Posterior cingulate gyrus (tissue), 11 donors: ENCODE measurements at places on chromosomes 7 and 10.

GRCh38 chr10:94991243-94991888, 52.9 kb downstream of the CYP2C9 start:
- DNase-seq: no peak

GRCh38 chr7:106679153-106679931, 18.4 kb upstream of the CCDC71L start:
- DNase-seq: no peak

GRCh38 chr7:42590771-42591310, 321.0 kb downstream of the C7orf25 start:
- no peak for DNase-seq

GRCh38 chr10:1461016-1461415, 276.3 kb downstream of the ADARB2 start:
- no peak for DNase-seq

DNA sequence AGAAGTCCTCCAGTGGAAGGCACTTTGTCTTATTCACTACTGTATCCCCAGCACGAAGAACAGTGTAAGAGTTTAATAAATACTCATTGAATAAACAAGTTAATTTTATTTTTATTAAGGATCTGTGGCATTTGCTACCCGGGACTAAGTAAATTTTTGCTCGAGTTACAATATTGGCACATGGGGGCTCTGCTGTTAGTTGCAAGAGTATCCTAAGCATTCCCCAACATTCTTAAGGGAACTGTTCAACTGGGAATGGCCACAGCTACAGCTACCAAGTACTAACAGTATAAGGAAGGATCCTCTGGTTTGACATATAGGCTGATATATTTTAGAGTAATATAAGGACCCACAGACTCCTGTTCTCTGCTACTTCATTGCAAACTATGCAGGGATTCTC, 8.7 kb upstream of the LRRTM3 start:
- no peak for DNase-seq

DNA sequence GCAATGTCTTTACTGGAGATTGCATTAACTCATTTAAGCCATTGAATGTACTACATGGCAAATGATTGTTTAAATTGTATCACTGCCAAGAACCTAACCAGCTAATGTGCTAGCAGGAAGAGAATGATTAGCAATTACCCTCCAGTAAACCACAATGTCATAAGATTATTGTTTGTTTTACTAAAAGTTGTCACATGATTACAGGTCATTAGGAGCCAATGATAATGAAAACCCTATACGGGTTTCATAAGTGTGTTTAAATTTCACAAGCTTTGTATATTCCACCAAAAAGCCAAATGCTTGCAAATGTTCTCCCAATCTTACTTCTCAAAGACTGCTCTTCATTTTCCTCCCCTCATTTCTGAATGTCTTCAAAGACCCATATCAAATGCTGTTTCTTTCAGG, 76.5 kb upstream of the PPP1R3C start:
- no peak for DNase-seq

GRCh38 chr7:124323597-124323996, 290.7 kb upstream of the TMEM229A start:
- no peak for DNase-seq

GRCh38 chr7:116210345-116211005, at the start of gene TES:
TES (plus strand) TSS chr7:116210539; CDS start chr7:116210708, 169 bp downstream.
- DNase-seq: peak; percentile 49

GRCh38 chr7:129958643-129959470, 6.1 kb upstream of the UBE2H start:
- peak; percentile 54 for DNase-seq

- DNase-seq: no peak
These were observed 25.4 kb upstream of the LRGUK start for GRCh38 chr7:134101716-134102115.

- DNase-seq: no peak
These were observed 243.2 kb upstream of the TMEM229A start for GRCh38 chr7:124276005-124276622.

GRCh38 chr7:76054123-76055120, 6.5 kb downstream of the MDH2 start:
- DNase-seq: no peak

DNA sequence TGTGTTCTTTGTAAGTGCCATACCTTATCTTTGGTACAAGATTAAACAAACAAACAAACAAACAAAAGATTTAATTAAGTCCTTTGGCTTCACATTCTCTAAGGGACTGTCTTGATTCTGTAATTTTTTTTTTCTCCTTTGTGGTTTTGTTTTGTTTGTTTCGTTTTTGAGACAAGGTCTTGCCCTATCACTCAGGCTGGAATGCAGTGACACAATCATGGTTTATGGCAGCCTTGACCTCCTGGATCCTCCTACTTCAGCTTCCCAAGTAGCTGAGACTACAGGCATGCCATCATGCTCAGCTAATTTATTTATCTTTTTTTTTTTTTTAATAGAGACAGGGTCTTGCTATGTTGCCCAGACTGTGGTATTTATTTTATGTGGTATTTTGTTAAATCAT, 165.8 kb downstream of the LRRC4 start:
- no peak for DNase-seq

DNA sequence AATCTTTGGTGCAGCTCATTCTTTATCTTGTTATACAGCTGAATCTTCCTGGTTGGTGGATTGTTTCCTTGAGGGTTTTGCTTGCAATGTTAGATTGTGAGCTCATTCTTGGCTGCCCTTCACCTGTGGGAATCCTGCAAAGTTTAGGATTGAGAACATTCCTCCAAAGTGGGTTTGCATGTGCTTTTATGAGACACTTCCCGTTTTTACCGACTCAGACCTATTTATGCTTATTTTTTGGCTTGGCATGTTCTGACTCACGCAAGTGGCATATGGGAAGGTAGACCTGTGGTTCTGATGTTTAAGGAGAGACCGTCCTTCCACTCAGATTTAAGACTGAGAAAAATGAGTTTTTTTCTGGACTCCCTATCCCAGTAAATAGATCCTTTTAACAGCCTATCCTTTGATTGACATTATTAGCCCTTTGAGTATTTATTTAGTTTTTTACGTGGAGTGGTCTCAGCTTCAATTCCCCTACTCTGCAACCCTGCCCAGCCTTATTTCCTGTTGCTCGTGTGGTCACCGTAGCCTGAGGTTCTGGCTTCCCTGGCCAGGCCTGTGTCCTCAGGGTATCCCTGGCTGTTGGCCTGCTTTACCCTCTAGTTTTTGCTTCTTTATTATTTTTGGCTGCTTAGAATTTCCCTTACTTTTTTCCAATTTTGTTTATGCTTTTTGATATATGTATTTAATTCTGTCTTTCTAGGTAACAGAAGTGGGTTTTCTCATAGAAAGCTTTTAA, 13.4 kb upstream of the PRF1 start:
- DNase-seq: no peak

DNA sequence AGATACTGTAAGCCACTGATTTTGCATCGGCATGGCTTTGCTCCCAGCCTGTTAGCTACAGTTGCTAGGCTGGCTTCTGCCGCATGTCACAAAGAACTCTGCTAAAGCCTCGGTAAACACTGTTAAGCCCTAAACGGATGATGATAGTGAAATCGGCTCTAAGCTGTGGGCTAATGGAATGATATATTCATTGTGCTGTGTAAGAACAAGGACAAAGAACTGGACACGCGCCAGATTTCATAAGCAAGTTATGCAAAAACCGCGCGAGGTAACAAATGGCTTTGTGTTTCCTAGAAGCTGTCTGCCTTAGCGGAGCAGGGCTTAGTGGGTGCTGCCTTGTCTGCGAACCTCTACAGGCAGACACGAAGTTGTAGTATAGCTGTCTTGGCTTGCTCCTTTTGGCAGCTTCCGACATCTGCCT, 331.3 kb upstream of the COBL start:
- peak; percentile 80 for DNase-seq

DNA sequence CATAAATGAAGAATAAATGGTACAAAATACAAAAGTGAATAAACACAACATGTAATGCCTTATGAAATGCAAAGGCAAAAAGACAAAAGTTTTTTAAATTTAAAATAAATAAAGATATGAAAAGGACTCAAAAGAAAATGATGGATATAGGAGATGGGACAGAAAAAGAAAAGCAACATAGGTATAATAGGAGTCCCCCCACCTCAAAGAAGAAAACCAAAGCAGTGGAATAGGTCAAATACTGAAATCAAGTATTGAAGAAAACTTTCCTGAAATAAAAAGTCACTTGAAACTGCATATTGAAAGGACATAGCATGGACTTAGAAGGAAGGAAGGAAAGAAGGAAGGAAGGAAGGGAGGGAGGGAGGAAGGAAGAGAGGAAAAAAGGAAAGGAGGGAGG, 110.0 kb upstream of the FAM204A start:
- DNase-seq: no peak

DNA sequence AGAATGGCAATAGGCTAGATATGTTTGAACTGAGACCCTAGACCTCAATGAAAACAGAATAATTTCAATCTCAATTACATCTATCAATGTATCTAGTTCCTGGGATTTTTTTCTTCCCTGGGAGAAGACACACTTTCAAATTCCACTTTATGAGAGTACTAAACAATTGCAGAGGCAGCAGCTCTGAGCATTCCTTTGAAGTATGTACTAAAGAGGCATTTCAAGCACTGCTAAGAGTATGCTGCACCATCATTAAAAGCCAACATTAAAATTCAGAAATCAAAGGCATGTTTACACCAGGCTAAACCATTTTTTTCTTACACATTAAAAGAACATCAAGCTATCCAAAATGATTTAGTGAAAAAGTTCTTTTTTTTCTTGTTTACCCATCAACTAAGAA, 297.9 kb upstream of the CACNA2D1 start:
- DNase-seq: no peak

DNA sequence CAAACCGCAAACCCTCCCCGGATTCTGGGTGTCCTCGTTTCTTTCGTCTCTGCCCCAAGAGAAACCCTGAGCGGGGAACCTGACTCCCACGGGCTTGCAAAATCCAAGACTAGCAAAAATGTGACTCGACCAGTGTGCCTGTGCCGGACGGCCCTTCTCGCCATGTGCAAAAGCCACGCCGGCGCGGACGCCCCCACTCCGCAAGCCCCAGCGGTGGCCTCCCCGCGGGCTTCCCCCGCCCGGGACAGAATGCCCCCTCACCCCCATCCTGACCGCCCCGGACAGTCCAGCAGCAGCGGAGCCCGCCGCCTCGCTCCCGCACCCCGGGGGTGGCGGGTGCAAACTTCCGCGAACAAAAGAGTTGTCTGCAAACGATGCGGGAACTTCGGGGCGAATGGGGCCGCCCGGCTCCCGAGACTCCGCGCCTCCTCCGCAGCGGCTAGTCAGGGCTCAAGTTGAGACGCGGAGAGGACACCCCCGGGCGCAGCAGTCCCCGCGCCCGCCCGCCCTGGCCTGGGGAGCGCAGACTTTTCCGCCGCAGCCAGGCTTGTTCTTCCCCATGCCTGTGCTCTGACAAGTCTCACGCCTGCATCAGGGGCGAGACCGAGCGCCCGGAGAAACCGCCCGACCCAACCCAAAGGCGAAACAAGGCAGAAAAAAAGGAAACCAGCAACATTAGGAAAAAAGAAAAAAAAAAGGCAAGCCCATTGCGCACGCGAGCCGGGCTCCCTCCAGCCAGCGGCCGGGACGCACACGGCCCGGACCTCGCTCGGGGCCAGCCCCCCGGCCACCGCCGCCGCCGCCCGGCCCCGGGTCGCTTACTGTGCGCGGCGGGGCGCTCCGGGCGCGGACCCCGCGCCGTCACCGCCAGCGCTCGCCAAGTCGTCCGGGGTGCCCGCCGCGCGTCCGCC, 732 bp downstream of the FAM53B start:
- DNase-seq: no peak

DNA sequence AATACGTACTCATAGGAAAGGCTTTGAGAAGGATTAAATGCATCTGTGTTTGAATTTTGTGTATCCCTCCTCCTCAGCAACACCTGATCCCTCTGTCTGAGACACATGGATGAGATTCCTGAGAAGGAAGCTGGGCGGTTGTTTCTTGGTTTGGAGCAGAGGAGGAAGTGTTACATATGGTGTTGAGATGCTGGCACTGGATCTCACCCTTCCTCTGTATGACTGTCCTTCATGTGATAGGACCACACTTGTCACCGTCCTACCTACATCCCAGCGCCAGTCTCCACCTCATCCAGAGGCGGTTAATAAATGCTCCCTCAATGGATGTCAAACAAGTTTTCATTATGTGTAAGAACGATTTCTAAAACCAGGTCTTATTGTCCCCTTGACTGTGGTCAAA, 49.4 kb upstream of the KLF6 start:
- no peak for DNase-seq

DNA sequence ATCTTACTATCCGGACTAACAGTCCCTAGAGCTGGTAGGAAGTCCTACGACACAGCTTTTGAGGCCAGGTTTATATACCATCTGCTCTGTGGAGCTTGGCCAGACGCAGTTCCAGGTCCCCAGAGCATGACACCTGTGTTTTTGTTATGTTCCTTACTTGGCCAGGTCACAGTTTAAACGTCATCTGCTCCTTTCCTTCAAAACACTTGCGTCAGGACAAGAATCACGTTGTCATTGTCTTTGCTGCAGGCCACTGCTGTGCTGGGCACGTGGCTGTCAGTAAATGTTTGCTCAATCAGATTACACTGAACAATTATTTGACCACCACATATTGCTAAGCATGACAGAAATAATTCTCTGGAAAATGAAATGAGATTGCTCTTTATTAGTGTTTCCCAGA, 23.9 kb downstream of the SLC18A2 start:
- no peak for DNase-seq

GRCh38 chr7:76280408-76280807, 22.1 kb upstream of the HSPB1 start:
- no peak for DNase-seq

GRCh38 chr7:883055-884021, 7.0 kb downstream of the GET4 start:
- no peak for DNase-seq

DNA sequence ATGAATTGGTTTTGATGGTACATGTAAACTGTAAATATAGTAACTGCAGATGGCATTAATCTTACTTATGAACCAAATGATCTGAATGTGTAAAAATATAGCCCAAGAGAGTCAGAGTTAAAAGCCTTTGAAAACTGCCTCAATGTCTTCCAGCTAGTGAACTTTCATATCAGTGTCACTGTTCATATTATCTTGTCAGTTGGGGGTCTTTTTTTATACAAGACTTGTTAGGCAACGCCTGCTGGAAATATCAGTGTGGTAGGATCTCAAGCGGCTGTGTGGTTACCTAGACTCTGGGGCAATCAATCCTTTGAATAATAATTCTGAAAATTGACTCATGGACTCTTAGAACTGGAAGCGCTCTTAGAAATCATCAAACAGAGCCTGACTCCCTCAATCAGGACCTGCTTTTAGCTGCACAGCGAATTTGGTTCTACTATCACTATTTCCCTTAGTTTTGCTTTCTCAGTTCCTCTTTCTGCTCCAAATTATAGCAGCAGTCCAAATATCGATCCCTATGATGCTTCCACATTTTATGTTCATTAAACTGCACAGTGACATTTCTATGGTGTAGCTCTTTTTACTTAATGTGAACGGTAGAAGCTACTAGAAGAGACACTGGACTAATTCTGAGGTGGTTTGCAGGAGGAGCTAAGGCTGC, 100.1 kb upstream of the COL1A2 start:
- DNase-seq: no peak
